ENCODE measurements at places on chromosomes 1 and 21. TPM values are rescaled to one million over a fixed set of nuclear protein-coding genes. Genes with fewer than 3 reads are reported as not detected.

DNA sequence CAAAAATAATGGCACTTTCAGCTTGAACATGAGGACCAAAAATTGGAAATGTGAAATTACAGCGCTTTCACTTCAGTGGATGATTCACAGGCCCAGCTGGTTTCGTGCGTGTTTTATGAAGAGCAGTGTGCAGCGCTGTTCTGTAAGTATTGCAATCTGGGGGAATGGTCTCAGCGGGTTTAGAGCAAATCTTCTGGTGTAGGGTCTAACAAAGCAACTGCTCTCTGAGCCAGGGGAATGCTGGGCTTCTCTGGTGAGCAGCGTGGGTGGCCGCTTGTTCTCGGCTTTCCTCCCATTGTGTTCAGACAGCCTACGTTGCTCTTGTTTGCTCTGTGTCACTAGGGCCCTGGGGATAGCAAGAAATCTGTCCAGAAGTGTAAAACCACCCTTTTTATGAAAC, 42.4 kb upstream of the GADD45A start:
- no peaks in the 10 kb centered on the region for H3K27me3 ChIP-seq
- no peaks in the 10 kb centered on the region for H3K4me1 ChIP-seq
- H3K27ac ChIP-seq = no peak overlapping the region

DNA sequence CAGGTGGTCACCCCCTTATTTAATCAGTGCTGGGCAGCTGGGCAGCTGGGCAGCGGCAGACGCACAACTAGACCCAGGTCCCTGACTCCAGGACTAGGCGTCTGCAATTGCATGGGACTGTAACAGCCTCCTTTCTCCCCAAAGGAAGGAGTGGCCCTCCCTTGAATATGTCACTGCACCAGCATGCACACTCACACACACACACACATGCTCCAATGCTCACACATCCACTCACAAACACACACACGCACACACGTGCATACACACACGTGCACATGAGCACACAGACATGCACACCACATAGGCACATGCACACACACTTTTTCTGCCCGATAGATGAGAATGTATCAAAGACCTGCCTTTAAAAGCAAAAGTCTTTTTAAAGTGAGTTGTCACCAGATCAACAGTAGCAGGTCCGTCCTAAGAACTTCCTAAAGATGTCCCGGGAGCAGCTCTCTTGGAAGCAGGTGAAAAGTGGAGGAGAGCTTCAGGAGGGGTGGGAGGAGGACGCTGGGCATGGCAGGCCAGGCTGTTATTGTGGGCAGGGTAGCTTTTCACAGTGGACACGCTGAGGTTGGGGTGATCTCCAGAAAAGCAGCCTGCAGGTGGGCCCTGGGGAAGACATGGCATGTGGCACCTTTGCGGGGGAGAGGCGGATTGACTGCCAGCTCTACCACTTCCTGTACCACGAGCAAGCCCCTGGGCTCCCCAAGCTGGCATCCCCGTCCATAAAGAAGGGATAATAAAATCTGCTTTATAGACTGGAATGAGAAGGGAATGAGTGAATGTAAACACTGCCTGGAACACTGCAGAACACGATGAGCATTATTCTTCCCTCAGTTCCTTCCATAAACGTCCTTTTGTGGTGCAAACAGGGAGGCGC, 1.7 kb downstream of the PDE9A start:
- H3K4me3 ChIP-seq = peak overlapping the region; percentile 64
- peaks cover 50% of the 10 kb centered on the region for H3K27me3 ChIP-seq
- H3K27ac ChIP-seq = no peak overlapping the region
- DNase-seq = no peak

DNA sequence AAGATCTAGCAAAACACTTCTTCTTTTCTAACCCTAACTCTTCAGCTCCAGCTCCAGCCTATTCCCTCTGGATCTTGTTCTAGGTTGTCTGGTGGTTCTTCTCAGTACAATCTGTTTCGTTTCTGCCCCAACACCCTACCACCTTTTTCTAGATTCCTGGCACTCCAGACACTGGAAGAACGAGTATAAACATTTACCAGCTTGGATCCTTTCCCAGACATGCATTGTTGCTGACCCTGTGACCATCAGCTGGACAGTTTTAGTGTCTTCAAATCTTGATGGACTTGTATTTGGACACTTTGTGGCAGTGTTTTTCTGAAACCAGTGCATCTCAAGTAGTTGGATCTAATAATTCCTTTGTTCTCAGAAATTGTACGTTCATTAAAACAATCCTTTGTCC, 30.6 kb upstream of the CACNA1E start:
- DNase-seq = no peak
- peaks cover 11% of the 10 kb centered on the region for H3K27me3 ChIP-seq
- no peaks in the 10 kb centered on the region for H3K4me1 ChIP-seq
- H3K36me3 ChIP-seq = no peaks in the 10 kb centered on the region

GRCh38 chr1:161032409-161032808, 6.4 kb downstream of the TSTD1 start:
- peaks cover 16% of the 10 kb centered on the region for H3K4me1 ChIP-seq
- no peaks in the 10 kb centered on the region for H3K27me3 ChIP-seq
- no peak for DNase-seq
- peaks cover 11% of the 10 kb centered on the region for H3K36me3 ChIP-seq

Gene C1QA
- not detected for total RNA-seq

Gene GJC2
- total RNA-seq = 0.35 TPM

Gene PDC
- not detected for total RNA-seq

GRCh38 chr1:234559902-234560676, 49.9 kb downstream of the IRF2BP2 start:
- no peak overlapping the region for H3K27ac ChIP-seq
- H3K4me1 ChIP-seq = no peaks in the 10 kb centered on the region
- H3K4me3 ChIP-seq = no peak overlapping the region
- no peaks in the 10 kb centered on the region for H3K36me3 ChIP-seq
- no peaks in the 10 kb centered on the region for H3K27me3 ChIP-seq

Gene TRIM45
- 1.5 TPM for total RNA-seq

GRCh38 chr21:16533692-16534407, 804.1 kb downstream of the USP25 start:
- H3K4me3 ChIP-seq = no peak overlapping the region
- DNase-seq = no peak
- H3K27ac ChIP-seq = no peak overlapping the region
- H3K27me3 ChIP-seq = no peaks in the 10 kb centered on the region
- H3K4me1 ChIP-seq = no peaks in the 10 kb centered on the region

Gene TMEM269
- total RNA-seq = 0.31 TPM
